Activated T-cell treated with anti-CD3 and anti-CD28 coated beads, Interleukin-2, amount 50 U/mL, for 48 hours (primary cell): ENCODE measurements at places on chromosomes 2 and 18.

DNA sequence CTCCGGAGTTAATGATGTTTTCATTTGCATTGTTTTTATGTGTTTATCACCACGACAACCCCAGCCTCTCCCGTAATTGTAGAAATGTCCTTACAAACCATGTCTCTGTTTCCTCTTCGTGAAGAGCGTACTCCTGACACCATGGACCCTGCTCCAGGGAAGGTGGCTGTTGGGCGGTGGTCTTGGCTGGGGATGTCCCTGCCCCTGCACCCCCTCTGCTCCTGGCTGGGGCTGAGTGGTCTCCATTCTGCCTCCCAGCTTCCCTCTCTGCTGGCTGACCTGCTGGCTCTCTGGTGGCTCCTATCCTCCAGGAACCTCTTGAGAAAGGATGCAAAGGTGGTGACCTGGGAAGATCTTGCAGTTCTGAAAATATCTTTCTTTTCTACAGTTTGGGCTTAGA is 81.1 kb downstream of the ASB1 start:
- DNase-seq, result no peak

- DNase-seq, result no peak
These were observed 168.0 kb downstream of the SPP2 start for GRCh38 chr2:234218266-234219045.

GRCh38 chr2:128563348-128563687 is 244.7 kb upstream of the HS6ST1 start:
- no peak for DNase-seq

GRCh38 chr2:167334146-167334742 is 446.0 kb downstream of the XIRP2 start:
- no peak for DNase-seq

GRCh38 chr2:152600051-152600657 is 117.1 kb downstream of the PRPF40A start:
- no peak for DNase-seq

GRCh38 chr2:105576440-105577241 is 168.1 kb upstream of the NCK2 start:
- DNase-seq, result no peak

DNA sequence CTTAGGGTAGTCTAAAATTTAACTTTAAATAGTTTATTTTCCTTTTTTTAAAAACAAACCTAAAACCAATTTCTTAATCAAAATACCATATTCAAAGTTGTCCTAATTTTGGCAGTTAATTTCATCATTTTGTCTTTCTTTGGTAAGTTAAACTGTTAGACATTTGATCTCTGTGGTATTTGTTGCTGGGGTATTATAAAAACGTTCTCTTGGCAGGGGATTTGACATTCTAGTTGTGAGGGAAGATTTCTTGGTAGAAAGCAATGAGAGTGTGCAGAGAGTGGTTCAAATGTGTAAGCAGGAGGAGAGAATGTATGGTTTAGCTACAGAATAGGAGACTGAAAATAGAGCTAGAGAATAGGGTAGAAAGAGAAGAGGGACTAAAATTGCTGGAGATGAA is 14.6 kb downstream of the GULP1 start:
- no peak for DNase-seq

DNA sequence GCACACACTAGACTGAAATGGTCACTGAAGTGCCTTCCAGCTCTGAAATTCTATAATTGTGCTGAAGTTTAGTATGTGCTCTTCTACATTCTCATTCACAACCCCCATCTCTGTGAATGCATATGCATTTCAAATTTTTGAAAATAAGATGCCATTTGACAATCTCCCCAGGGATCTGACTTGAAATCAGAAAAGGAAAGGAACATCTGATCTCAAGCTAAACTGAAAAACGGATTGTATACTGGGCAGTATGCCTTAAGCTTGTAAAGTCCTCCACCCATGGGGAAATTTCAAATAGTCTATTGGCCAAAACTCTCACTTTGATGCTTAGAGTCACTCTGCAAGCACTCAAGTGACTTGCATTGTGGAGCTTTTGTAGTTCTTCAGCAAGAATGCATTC is 22.9 kb downstream of the FAP start:
- no peak for DNase-seq

DNA sequence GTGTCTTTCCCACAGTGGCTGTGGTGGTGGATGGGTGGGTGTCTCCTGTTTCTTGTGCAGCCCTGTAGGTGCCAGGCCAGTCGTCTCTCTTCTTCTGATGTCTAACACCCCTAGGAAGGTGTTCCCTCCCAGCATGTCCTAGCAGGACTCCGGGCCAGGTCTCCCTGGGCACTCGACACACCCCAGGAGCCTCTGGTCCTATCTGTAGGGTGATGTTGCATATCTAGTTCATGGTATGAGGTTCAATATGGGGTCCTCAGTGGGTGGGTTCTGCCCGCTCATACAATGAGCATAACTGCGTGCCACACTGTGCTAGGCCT is 14.4 kb downstream of the NGEF start:
- DNase-seq, result no peak

DNA sequence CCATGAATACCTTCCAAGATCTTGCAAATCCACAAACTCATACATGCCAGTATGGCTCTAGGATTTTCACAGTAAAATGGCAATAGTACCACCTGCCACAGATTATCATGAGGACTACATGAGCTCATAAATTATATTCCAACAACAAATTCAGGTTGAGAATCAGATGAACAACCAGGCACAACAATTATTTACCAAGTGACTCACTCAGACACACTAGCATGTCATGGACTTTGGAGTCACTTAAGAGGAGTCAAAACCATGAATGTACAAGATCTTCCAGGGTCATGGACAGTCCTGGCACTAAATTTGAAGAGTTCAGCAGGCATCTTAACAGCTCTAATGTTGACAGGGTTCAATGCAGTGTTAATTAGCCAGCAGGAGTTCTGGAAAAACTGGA is 34.4 kb upstream of the BZW1 start:
- DNase-seq, result no peak
